ENCODE measurements at places on chromosomes 5 and 9.

DNA sequence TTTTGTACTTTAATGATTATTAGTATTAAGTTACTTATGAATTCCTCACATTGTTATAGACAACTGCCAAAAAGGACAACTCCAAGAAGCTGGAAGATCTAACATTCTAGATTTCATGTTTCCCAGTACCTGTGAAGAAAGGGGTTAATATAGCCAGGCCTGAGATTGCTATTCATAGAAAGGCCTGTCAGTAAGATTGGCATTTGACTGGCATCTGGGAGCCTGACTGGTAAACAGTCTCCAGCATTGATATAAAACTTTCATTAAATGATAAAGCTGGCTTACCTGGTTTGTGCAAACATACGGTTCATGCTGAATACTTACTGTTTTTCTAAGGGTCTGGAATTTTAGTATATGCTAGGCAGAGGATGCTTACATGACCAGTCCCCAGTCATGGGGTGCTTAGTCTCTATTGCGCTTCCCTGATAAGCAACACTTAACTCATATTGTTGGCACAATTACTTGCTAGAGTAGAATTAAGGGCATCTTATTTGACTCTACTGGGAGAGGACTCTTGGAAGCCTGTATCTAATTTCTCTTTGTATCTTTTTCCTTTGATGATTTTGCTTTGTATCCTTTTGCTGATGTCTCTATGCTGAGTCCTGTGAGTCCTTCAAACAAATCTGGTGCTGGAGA, 340.4 kb upstream of the SEMA6A start:
- DNase-seq: no peak

DNA sequence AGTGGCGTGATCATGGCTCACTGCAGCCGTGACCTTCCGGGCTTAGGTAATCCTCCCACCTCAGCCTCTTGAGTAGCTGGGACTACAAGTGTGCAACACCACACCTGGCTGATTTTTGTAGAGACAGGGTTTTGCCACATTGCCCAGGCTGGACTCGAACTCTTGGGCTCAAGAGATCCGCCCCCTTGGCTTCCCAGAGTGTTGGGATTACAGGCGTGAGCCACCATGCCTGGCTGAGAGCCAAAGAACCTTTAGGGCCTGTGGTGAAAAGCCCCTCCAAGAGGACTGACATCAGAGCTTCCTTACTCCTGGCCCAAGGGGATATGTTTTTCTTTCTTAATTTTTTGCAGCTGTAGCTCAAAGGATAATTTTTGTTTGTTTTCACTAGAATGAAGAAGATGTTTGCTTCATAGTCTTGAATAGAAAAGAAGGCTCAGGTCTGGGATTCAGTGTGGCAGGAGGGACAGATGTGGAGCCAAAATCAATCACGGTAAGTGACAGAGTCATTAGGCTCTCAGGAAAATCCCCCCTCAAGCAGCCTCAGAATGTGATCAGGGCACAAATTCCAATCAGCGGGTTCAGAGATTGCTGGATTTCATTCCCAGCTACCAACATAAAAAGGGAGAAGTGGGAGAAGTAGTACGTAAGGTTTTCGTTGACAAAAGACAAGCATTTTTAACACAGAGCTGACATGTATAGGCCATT, 77.1 kb downstream of the GOLPH3 start:
- DNase-seq: no peak

GRCh38 chr9:13646500-13647021, 367.1 kb upstream of the MPDZ start:
- DNase-seq: no peak

DNA sequence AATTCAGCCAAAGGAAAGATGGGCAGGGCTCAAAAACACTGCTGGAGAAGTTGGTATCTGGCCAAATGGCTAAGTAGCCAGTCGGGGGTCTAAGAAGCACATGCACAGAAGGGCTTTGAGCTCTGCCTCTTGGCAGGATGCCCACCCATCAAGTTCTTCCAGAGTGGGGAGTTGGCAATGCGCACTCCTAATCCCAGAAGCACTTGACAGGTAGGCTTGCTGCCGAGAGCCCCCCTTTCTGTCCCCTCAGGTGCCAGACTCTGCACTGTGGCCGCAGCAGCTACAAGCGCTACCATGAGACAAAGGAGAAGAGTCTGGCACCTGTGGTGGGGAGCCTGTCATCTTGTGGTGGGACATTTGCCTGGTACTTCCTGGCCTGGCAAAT, 252.9 kb upstream of the SLC24A2 start:
- no peak for DNase-seq

DNA sequence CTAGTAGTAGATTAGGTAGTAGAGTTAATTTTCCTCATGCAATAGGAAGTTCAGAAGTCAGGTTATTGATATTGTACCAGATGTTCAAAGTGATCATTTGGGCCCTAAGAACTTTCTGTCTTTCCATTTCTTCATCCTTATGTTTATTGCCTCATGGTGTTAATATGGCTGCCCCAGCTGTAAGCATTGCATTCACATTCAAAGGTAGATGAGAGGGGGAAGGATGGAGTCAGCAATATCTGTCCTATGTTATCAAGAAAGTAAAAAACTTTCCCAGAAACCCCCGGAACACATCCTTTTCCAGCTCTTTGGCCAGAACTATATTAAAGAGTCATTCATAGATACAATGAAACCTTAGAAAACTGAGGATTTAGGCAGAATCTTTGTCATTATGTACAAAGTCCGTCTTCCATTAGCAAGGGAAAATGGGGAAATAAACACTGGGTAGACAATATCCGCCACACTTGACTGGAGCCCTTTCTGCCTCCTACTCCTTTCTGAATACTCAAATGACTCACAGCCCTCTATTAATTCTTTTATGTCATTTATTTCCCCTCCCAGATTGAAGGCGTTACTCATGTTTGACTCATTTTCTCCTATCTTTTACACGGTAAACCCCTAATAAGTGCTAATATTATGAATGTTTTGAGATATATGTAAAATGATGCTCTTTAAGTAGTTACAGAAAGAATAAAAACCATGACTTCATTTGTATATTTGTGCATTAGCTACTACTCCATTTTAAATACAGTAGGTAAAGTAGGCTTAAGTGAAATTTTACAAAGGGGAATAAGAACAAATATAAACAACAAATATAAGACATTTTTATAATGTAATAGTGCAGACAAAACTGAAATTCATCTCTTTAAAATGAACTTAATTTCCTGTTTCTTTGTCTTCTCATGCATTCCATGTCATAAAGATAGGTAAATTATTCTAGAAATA, 127.6 kb downstream of the SLF1 start:
- DNase-seq: no peak

DNA sequence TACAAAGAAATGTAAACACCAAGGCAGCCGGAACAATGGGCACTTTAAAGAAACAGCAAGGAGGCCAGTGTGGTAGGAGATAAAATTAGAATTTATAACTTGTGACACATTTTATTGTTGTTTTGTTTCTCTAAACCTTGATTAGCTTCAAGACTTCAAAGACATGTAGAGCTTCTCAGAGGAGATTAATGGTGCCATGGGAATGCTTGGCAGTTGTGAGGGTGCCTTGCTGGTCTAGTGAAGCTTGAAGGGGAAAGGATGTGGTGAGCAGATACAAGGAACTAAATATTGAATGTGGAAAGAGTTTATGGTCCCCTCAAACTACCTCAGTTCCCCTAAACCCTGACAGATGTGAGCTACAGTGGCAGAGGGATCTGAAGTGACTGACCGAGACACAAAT, 322.4 kb upstream of the ADAMTS16 start:
- no peak for DNase-seq

DNA sequence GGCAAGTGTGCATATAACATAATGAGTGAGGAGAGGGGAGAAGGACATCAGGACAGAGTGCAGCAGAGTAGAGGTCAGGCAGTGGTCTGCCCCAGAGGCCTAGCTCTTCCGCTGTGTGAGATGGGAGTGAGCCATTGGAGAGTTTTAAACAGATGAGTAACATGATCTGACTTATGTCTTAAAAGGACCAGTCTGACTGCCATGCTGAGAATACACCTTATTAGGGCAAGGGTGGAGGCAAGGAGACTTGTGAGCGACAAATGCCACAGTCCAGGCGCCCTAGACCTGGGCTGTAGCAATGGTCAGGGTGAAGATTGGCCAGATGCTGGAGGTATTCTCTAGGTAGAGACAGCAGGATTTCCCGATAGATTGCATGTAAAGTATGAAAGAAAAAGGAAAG, 83.1 kb downstream of the WWC1 start:
- no peak for DNase-seq

DNA sequence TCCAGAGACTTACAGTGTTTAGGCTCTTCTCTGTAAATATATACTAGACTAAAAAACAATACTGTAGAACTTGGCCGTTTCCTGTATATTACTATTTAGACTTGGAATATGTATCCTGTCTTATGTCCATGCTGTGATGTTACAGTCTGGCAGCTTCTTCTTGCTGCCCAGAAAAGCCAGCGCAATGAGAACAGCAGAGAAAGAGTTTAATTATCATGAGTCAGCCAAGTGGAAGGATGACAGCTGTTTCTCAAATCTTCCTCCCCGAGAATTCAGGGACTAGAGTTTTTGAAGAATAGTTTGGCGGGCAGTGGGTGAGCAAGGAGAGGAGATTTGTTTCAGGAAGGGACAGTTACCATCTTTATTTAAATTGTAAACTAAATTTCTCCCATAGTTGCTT, 37.5 kb downstream of the NAA35 start:
- DNase-seq: no peak

GRCh38 chr9:33414268-33414667, 11.9 kb upstream of the AQP7 start:
- DNase-seq: no peak

- no peak for DNase-seq
Measured at GRCh38 chr9:125119643-125120286, 23.6 kb downstream of the SCAI start.

- DNase-seq: no peak
Measured at GRCh38 chr5:22899341-22899740, 46.2 kb upstream of the CDH12 start.

DNA sequence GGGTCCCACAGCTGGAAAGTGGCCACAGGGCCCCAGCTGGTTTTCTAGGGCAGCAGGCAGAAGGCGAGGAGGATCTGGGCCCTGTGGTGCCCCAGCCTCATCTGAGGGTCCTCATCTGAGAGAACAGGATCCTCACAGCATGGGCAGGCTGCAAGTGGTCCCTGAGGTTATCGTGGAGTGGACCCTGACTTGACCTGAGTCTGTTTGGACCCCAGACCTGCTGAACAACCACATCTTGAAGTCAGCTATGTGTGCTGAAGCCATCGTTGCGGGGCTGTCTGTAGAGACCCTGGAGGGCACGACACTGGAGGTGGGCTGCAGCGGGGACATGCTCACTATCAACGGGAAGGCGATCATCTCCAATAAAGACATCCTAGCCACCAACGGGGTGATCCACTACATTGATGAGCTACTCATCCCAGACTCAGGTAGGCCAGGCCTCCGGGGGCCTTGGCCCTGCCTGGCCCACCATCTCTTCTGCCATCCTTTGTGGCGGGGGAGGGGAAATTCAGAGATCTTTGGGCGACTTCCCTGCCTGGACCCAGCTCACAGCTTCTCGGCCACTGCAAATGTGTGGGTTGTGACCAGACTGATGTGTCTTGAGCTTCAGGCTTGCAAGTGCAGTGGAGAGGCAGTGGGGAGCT, 24.0 kb downstream of the TGFBI start:
- DNase-seq: no peak

DNA sequence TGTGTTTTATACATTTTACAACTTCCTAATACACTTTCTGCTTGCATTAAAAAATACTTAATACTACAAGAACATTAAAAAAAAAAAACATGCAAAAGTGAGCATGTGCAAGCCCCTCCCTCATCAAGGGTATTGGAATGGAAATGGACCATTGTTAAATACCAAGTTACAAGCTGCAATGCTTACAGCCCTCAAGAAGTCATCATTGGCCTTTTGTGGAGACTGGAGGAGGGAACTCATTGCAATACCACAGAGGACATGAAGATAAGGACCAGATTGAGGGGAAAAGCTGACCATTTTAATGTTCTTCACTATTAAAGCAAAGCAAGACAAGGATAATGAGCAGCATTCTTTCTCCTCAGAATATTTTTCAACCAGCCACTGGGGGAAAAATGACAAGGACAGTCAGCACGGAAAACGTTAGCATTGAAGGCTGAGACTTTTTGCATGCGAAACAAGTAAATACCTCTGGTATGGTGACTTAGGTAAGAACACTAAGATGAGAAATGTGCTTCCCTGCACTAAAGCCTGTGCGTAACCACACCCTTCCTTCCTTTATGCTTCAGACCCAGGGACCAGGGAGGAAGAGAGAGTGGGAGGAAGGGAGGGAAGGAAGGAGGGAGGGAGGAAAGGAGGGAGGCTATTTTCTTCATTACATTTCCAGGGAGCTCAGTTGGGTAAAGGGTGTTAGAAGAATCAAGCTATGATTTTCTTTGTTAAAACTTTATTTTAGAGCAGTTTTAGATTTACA, 141.1 kb upstream of the RAPGEF1 start:
- no peak for DNase-seq

DNA sequence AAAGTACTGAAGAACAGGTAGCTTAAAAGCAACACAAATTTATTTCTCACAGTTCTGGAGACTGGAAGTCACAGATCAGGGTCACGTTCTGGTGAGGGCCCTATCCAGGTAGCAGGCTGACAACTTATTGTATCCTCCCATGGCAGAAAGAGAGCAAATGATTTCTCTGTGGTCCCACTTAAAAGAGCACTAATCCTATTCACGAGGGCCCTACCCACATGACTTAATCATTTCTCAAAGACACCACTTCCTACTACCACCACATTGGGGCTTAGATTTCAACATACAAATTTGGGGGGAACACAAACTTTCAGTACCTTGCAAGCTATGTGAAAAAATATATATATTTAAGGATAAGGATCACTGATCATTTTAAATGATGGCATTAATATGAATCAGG, 75.8 kb upstream of the PPP1R2B start:
- DNase-seq: no peak

GRCh38 chr9:128104171-128104618, 23.3 kb downstream of the PTGES2 start:
- peak; percentile 74 for DNase-seq

DNA sequence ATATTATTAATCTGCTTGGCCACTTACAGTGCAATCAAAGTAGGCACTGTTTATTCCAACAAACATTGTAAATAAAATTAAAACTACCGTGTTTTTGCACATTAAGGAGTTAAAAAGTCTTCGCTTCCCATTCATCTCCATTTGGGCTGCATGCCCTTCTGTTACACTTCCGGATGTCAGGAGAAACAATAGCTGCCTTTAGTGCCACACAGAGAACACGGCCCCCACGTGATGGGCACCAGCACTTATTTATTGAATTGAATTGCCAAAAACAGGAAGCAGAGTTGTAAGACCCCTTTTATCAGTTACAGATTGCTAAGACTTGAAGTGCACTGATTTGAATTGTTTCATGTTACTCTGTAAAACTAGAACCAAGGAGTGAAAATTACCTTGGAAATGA, 80.4 kb downstream of the LHFPL2 start:
- no peak for DNase-seq

GRCh38 chr5:172504701-172505402, 50.5 kb upstream of the SH3PXD2B start:
- no peak for DNase-seq

- no peak for DNase-seq
Measured at GRCh38 chr9:31347082-31347617, 1037.3 kb upstream of the ACO1 start.

All from SHP77 treated with DMSO at 0.1 percent for 48 hours (cell line).